Small intestine (tissue), 16 donors: ENCODE measurements at places on chromosomes 3 and 15. TPM values are rescaled to one million over a fixed set of nuclear protein-coding genes. Genes with fewer than 3 reads are reported as not detected.

Gene CCR8
- 0.09 TPM for polyA plus RNA-seq

Gene FURIN
- polyA plus RNA-seq: 24.6 TPM

Gene CAPN3
- polyA plus RNA-seq: 5.2 TPM

Gene SCN11A
- polyA plus RNA-seq: 3.9 TPM

Gene ERICH6
- polyA plus RNA-seq: not detected

Gene LRRC58
- polyA plus RNA-seq: 8.5 TPM

Gene CSK
- 39.4 TPM for polyA plus RNA-seq

Gene ACTRT3
- polyA plus RNA-seq: 1.3 TPM

DNA sequence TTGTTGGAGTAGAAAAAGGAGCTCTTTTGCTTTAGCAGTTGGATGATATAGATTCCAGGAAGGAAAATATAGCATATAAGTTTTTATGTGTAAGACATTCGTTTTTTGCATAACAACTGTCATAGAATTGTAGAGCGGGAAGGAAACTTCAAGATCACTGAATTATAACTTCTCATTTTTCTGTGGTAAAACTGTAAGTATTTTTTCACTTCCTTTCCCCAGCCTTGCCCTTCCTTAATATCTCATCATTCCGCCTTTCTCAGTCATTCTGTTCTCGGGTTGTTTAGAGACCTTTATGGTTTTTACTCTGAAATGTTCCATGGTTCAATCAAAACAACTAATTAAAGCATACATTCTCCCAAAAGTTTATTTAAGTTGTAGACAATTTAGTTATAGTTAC, 1.1 kb downstream of the EAF2 start:
- H3K4me1 ChIP-seq: peaks cover 3% of the 10 kb centered on the region
- H3K27me3 ChIP-seq: no peaks in the 10 kb centered on the region
- no peak overlapping the region for H3K27ac ChIP-seq

- H3K36me3 ChIP-seq: no peaks in the 10 kb centered on the region
- H3K4me1 ChIP-seq: peaks cover 11% of the 10 kb centered on the region
- peak overlapping the region; percentile 1 for H3K27ac ChIP-seq
- H3K27me3 ChIP-seq: no peaks in the 10 kb centered on the region
These were observed 36.9 kb downstream of the RAB8B start for GRCh38 chr15:63226155-63226883.

- DNase-seq: peak; percentile 73
- H3K4me3 ChIP-seq: no peak overlapping the region
- no peaks in the 10 kb centered on the region for H3K36me3 ChIP-seq
- H3K27me3 ChIP-seq: no peaks in the 10 kb centered on the region
These were observed 627.0 kb upstream of the TBL1XR1 start for GRCh38 chr3:177824190-177824786.

- H3K27ac ChIP-seq: no peak overlapping the region
- H3K27me3 ChIP-seq: no peaks in the 10 kb centered on the region
- no peaks in the 10 kb centered on the region for H3K36me3 ChIP-seq
- no peak for DNase-seq
- no peaks in the 10 kb centered on the region for H3K4me1 ChIP-seq
These were observed 969.6 kb upstream of the ALCAM start for GRCh38 chr3:104396974-104397669.

DNA sequence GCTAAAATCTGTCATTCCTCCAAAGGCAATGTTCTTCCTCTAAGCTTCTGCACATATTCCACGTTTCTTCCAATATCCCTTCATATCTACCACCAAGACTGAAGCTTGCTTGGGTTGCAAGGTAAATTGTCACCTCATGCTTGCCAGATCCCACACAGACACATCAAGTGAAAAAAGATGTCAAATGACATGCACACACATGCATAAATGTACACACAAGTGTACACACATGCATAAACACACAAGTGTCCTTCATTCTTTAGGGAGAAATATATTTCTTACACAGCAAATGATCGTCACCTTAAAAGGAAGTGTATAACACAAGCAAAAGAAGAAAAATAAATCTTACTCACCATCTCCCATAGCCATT, 59.4 kb downstream of the CLASP2 start:
- H3K36me3 ChIP-seq: no peaks in the 10 kb centered on the region
- H3K27me3 ChIP-seq: no peaks in the 10 kb centered on the region
- H3K4me1 ChIP-seq: no peaks in the 10 kb centered on the region
- peak overlapping the region; percentile 88 for H3K27ac ChIP-seq
- no peak for DNase-seq

GRCh38 chr3:190362258-190362657, 25.7 kb upstream of the CLDN16 start:
- no peaks in the 10 kb centered on the region for H3K4me1 ChIP-seq
- DNase-seq: no peak
- no peaks in the 10 kb centered on the region for H3K36me3 ChIP-seq
- H3K4me3 ChIP-seq: no peak overlapping the region
- no peak overlapping the region for H3K27ac ChIP-seq

DNA sequence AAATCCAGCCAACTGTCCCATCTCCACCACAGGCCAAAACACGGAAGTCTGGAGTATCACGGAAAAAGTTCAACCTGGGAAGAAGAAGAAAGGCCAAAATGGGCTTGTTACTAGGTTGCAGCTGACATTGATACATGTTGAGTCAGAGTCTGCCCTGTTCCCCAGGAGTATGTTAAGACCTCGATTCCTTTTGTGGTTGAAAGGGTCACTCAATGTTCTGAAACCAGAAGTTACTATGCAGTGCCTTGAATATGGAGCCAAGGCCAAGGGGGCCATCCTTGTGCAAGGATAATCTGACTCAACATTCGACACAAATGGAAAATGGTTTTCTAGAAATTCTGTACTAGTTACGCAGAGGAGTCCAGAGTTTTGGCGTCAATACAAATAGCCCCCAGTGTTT, 104.2 kb downstream of the DGKG start:
- no peaks in the 10 kb centered on the region for H3K36me3 ChIP-seq
- H3K4me1 ChIP-seq: no peaks in the 10 kb centered on the region
- H3K4me3 ChIP-seq: no peak overlapping the region
- no peak overlapping the region for H3K27ac ChIP-seq
- H3K27me3 ChIP-seq: no peaks in the 10 kb centered on the region
- DNase-seq: no peak

GRCh38 chr3:136464502-136464901, 214.4 kb downstream of the PCCB start:
- no peaks in the 10 kb centered on the region for H3K27me3 ChIP-seq
- H3K4me3 ChIP-seq: no peak overlapping the region
- no peaks in the 10 kb centered on the region for H3K4me1 ChIP-seq
- H3K36me3 ChIP-seq: no peaks in the 10 kb centered on the region

GRCh38 chr3:158773166-158773565, 28.7 kb upstream of the MFSD1 start:
- no peaks in the 10 kb centered on the region for H3K27me3 ChIP-seq
- no peak for DNase-seq
- H3K36me3 ChIP-seq: no peaks in the 10 kb centered on the region
- no peak overlapping the region for H3K27ac ChIP-seq

DNA sequence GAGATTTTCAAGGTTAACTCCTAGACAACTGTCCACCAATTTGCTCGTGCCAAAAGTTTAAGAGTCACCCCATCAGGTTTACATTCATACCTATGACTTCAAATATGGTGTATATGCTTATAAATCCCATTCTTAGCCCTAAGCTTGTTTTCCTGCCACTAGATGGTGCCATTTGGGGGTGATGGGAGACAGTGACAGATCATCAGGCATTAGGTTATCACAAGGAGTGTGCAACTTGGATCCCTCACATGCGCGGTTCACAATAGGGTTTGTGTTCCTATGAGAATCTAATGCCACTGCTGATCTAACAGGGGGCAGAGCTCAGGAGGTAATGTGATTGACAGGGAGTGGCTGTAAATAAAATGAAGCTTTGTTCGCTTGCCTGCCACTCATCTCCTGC, 182.7 kb downstream of the CNTN6 start:
- no peaks in the 10 kb centered on the region for H3K4me1 ChIP-seq
- DNase-seq: peak; percentile 33
- H3K4me3 ChIP-seq: no peak overlapping the region
- H3K27ac ChIP-seq: no peak overlapping the region
- no peaks in the 10 kb centered on the region for H3K27me3 ChIP-seq

DNA sequence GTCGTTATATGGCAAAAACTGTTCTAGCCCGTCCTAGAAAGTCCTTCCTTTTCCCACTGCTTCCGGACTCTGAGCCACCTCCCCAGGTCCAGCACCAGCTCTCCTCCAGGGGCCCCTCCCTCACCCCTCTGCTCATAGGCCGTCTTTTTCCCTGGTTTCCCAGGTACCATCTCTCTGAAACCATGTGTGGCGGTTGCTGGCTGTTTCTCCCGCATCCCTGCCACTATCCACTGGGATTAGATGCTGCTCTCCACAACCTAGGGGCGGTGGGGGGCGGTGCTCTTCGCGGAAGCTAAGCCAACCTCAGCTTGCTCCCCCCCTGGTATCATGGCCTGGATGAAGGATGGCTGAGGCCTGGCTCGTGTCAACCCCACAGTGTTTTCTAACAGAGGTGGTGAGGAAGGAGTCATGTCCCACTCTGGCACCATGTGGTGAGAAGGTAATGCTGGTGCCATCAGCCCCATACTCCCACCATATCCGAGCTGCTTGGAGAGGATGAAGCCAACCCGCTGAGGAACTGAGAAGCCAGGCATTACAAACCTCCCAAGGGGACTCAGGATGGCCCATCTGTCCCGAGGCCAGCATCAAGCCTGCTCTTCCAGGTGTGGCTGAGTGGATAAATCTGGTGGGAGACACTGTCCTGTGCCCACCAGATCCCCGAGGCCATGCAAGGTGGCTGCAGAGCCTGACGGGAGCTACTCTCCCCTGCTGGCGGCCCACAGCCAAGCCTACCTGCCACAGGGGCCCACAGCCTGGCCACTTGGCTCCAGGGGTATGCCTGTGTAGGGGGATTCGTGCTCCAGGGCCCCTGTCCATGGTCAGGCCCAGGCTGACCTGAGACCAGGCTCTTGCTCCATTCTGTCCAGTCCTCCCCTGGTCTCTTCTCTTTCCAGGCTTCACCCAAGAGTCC, 27.9 kb upstream of the SLC41A3 start:
- DNase-seq: no peak
- no peaks in the 10 kb centered on the region for H3K36me3 ChIP-seq
- H3K27ac ChIP-seq: no peak overlapping the region
- no peaks in the 10 kb centered on the region for H3K4me1 ChIP-seq
- no peak overlapping the region for H3K4me3 ChIP-seq

DNA sequence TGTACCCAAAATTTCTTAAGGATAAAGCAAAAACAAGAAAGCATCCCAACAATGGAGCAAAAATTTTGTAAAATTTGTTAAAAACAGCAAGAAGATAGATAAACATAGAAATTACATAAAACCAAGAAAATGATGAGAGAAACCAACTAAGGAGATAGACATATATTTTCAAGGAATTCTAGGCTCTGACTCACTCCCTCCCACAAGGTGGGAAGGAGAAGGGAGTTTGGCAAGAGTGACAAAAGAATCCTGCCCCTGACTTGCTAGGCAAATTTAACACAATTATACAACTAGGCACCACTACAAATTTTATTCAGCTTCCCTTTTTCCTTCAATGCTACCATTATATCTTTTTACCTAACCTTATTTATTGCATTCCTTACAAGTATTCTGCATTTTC, 70.9 kb downstream of the MYO9A start:
- H3K36me3 ChIP-seq: peaks cover 2% of the 10 kb centered on the region
- H3K4me1 ChIP-seq: no peaks in the 10 kb centered on the region
- H3K4me3 ChIP-seq: no peak overlapping the region
- DNase-seq: no peak

GRCh38 chr3:17047894-17048293, 163.1 kb downstream of the PLCL2 start:
- no peak overlapping the region for H3K4me3 ChIP-seq
- DNase-seq: no peak
- H3K27me3 ChIP-seq: no peaks in the 10 kb centered on the region
- no peaks in the 10 kb centered on the region for H3K4me1 ChIP-seq

DNA sequence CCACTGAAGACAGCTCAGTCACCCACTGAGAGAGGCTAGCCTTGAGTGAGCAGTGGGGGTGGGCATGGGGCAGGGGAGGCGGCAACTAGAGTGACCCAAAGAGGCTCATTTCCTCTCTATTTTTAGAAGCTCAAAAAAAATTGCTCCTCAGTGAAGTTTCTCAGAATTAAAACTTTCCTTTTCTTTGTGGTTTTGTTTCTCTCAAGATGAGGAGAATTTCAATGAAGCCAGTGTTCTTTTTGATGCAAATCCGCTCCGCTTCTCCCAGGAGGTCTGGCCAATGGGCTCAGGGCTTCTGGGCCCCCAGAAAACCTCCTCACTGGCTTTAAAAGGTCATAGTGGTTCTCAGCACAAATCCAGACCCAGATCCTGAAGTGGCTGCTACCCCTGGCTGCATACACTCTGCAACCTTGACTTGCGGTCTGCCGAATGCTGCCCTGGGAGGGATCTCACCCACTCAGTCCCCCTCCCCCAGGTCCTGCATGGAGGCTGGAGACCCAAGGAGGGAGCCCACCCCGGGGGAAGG, at the start of gene ACSBG1:
Gene ACSBG1, minus strand, starts transcription at position 51 of the 526 bp plus-strand sequence. CDS start 64 bp downstream, outside the sequence.
- H3K27ac ChIP-seq: no peak within 1 kb of the TSS
- H3K27me3 ChIP-seq: no peaks in the 10 kb centered on the region
- H3K4me1 ChIP-seq: no peaks in the 10 kb centered on the region
- DNase-seq: no peak
- no peak within 1 kb of the TSS for H3K4me3 ChIP-seq

DNA sequence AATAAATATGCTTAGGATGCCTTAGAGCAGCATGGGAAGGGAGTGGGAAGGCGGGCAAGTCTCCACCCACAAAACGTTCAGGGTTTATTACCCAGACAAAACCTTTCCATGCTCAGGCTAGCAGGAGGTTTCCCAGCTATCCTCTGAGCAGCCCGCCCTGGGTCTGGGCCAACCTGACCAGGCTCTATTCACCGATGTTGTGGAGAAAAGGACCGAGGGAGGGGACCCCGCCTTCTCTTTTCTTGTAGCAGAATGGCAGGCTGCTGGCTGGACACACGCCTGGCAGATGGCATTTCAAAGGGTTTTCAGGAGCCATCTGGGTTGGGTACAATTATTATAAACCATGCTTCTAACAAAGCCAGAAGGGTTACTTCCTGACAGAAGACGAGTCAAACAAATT, 540.9 kb downstream of the MAGI1 start:
- H3K4me1 ChIP-seq: no peaks in the 10 kb centered on the region
- no peaks in the 10 kb centered on the region for H3K36me3 ChIP-seq

- H3K27ac ChIP-seq: no peak overlapping the region
- DNase-seq: no peak
- H3K36me3 ChIP-seq: no peaks in the 10 kb centered on the region
- H3K27me3 ChIP-seq: peaks cover 1% of the 10 kb centered on the region
These were observed 75.7 kb upstream of the CHRNA7 start for GRCh38 chr15:31954374-31955172.

GRCh38 chr3:126714921-126715320, 10.9 kb downstream of the CHCHD6 start:
- no peaks in the 10 kb centered on the region for H3K36me3 ChIP-seq
- DNase-seq: no peak
- no peaks in the 10 kb centered on the region for H3K27me3 ChIP-seq
- H3K27ac ChIP-seq: no peak overlapping the region
- no peak overlapping the region for H3K4me3 ChIP-seq
